ENCODE measurements at places on chromosomes 11 and 22. TPM values are rescaled to one million over a fixed set of nuclear protein-coding genes. Genes with fewer than 3 reads are reported as not detected.

Gene ARL2
- total RNA-seq = 47.0 TPM

Gene BIK
- total RNA-seq = not detected

Gene PKP3
- 0.74 TPM for total RNA-seq

Gene GUCY1A2
- total RNA-seq = 109 TPM

Gene HYOU1
- 32.0 TPM for total RNA-seq

Gene CDC42EP1
- total RNA-seq = 3.4 TPM

Gene CREB3L1
- total RNA-seq = 1.7 TPM

Gene APOA4
- not detected for total RNA-seq

Gene MFRP
- not detected for total RNA-seq

Gene PPP1R14B
- total RNA-seq = 60.7 TPM

Gene NCF4
- total RNA-seq = 0.74 TPM

Gene SULT4A1
- total RNA-seq = 35.2 TPM

Gene NAALADL1
- total RNA-seq = 1.5 TPM

Gene POU2F3
- total RNA-seq = not detected

Gene KBTBD3
- 9.1 TPM for total RNA-seq

Gene OR8D1
- total RNA-seq = not detected

Gene OR56A1
- 0.25 TPM for total RNA-seq

Gene RFPL1
- total RNA-seq = not detected

Gene PGA5
- not detected for total RNA-seq

Gene PDE3B
- total RNA-seq = 21.1 TPM

Gene SERHL2
- 3.0 TPM for total RNA-seq

Gene CD3G
- total RNA-seq = 0.25 TPM

Gene IFITM2
- 2.0 TPM for total RNA-seq

Gene FGF19
- not detected for total RNA-seq

Gene RNF215
- 13.8 TPM for total RNA-seq

Gene PATE4
- total RNA-seq = not detected

Gene CTSW
- total RNA-seq = not detected
